Muscle of arm (tissue), 14 donors: ENCODE measurements at places on chromosomes 2 and 18. TPM values are rescaled to one million over a fixed set of nuclear protein-coding genes. Genes with fewer than 3 reads are reported as not detected.

Gene KCNE4
- not detected for polyA plus RNA-seq

Gene FZD7
- 25.0 TPM for polyA plus RNA-seq

Gene IL1F10
- polyA plus RNA-seq: not detected

Gene SDC1
- polyA plus RNA-seq: 16.7 TPM

Gene POTEI
- polyA plus RNA-seq: 0.13 TPM
